AG04449 (cell line): ENCODE measurements at places on chromosomes 7 and 10.

GRCh38 chr10:89615112-89615511 lies 29.9 kb downstream of the PANK1 start:
- DNase-seq: no peak

- DNase-seq: no peak
Observed at GRCh38 chr10:110485541-110485940, 12.2 kb upstream of the DUSP5 start.

- no peak for DNase-seq
Observed at GRCh38 chr7:120862987-120863590, 5.1 kb upstream of the TSPAN12 start.

DNA sequence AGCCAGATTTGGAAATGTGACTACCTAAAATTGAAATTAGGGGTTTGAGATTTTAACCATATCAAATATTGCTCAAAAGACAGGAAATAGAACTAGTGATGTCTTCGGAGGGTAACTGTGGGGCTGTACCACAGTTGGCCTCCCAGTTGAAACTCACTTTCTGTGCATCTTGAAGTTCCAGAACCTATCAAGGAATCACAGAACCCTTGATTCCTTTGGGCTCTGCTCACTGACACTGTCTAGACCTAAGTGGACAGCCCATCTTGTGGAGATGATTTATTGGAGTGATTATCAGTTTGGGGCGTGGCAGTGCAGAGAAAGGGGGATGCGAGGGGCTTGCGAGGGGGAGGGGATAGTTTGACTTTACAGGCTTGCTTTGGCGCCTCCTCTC lies 134.2 kb upstream of the GJD4 start:
- DNase-seq: no peak

GRCh38 chr10:78306358-78306757 lies 272.7 kb downstream of the RPS24 start:
- DNase-seq: no peak

- no peak for DNase-seq
Observed at GRCh38 chr7:131183611-131184119, 144.0 kb upstream of the MKLN1 start.

GRCh38 chr7:84297616-84298015 lies 103.0 kb upstream of the SEMA3A start:
- DNase-seq: no peak
